ENCODE measurements at places on chromosomes 11 and 22. TPM values are rescaled to one million over a fixed set of nuclear protein-coding genes. Genes with fewer than 3 reads are reported as not detected.
A peak's percentile ranks its signal among the peaks of the same experiment; 100 is the strongest.

Gene CELSR1
- total RNA-seq, result 18.0 TPM

- no peak overlapping the region for H3K4me3 ChIP-seq
- DNase-seq, result no peak
- H3K4me1 ChIP-seq, result peaks cover 6% of the 10 kb centered on the region
- no peaks in the 10 kb centered on the region for H3K27me3 ChIP-seq
- no peaks in the 10 kb centered on the region for H3K36me3 ChIP-seq
- no peak overlapping the region for H3K27ac ChIP-seq
Measured at GRCh38 chr22:49549256-49550140, 278.2 kb downstream of the BRD1 start.

DNA sequence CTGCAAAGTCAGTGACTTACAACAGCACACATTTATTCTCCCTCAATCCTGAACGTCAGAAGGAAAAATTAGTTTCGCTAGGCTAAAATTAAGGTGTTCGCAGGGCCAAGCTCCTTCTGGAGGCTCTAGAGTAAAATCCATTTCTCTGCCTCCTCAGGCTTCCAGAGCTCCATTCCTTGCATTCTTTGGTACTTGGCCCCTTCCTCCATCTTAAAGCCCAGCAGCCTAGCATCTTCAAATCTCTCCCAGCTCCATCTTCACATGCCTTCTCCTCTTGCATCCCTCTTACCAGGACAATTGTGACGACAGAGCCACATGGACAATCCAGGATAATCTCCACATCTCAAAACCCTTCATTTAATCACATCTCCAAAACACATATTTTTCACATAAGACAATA lies 165.0 kb downstream of the GRIA4 start:
- no peaks in the 10 kb centered on the region for H3K27me3 ChIP-seq
- H3K36me3 ChIP-seq, result no peaks in the 10 kb centered on the region
- DNase-seq, result peak; percentile 32
- H3K4me3 ChIP-seq, result no peak overlapping the region
- H3K4me1 ChIP-seq, result no peaks in the 10 kb centered on the region

Gene MS4A6E
- not detected for total RNA-seq

Gene LUZP2
- total RNA-seq, result 1.6 TPM

DNA sequence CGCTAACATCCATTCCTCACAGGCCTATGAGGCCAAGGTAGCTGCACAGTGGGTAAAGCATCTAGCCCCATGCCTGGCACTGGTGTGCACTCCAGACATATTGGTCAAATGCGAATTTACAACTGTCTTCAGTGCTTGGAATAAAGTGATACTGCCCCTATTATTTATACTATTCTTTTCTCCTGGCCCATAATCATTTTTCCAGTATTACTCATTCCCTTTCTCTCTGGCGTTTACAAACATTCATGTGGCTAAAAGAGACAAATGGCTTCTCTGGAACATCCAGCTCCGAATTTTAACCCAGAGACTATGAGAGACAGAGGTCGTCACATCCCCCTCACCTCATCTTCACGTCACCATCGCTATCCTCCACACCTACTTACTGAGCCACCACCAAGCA lies 87.2 kb upstream of the PITPNB start:
- no peaks in the 10 kb centered on the region for H3K36me3 ChIP-seq
- no peaks in the 10 kb centered on the region for H3K27me3 ChIP-seq
- no peak overlapping the region for H3K27ac ChIP-seq
- no peak for DNase-seq
- no peak overlapping the region for H3K4me3 ChIP-seq
- H3K4me1 ChIP-seq, result no peaks in the 10 kb centered on the region

Gene FERMT3
- total RNA-seq, result 0.31 TPM

- H3K4me3 ChIP-seq, result no peak overlapping the region
- peaks cover 25% of the 10 kb centered on the region for H3K4me1 ChIP-seq
- peaks cover 31% of the 10 kb centered on the region for H3K27me3 ChIP-seq
- no peaks in the 10 kb centered on the region for H3K36me3 ChIP-seq
- no peak overlapping the region for H3K27ac ChIP-seq
Measured at GRCh38 chr11:64726211-64726641, 3.2 kb upstream of the NRXN2 start.

DNA sequence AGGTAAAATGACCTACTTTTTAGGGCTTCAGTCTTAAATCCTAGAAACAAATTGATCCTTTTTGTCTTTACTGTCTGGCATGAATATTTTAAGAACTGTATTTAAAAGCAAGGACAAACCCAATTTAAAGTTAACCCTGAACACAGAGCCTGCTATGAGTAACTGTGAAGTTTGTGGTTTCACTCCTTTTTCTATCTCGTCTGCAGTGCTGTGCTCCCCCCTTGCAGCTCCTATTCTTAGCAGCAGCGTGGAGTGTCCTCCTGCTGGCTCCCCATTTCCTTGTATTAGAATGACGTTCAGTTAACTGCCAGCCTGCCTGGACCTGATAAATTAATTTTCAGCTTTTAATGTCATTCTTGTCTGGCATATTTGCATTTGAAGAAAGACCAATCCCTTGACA lies 40.0 kb upstream of the LRRC4C start:
- H3K4me1 ChIP-seq, result peaks cover 37% of the 10 kb centered on the region
- H3K27ac ChIP-seq, result no peak overlapping the region
- DNase-seq, result peak; percentile 8
- no peaks in the 10 kb centered on the region for H3K36me3 ChIP-seq

- H3K27ac ChIP-seq, result no peak overlapping the region
- no peaks in the 10 kb centered on the region for H3K36me3 ChIP-seq
Measured at GRCh38 chr11:128151338-128151737, 436.0 kb downstream of the ETS1 start.

Gene KCNA4
- total RNA-seq, result 1.3 TPM

Gene CBLIF
- not detected for total RNA-seq

GRCh38 chr11:106442032-106442431 lies 364.6 kb downstream of the AASDHPPT start:
- no peaks in the 10 kb centered on the region for H3K36me3 ChIP-seq
- no peak for DNase-seq
- H3K27ac ChIP-seq, result no peak overlapping the region
- no peaks in the 10 kb centered on the region for H3K27me3 ChIP-seq
- H3K4me1 ChIP-seq, result peaks cover under 1% of the 10 kb centered on the region
- no peak overlapping the region for H3K4me3 ChIP-seq

Gene PDE2A
- total RNA-seq, result 0.11 TPM

GRCh38 chr11:110169738-110170137 lies 76.5 kb downstream of the ZC3H12C start:
- no peak overlapping the region for H3K4me3 ChIP-seq
- no peak overlapping the region for H3K27ac ChIP-seq
- no peak for DNase-seq
- peaks cover 4% of the 10 kb centered on the region for H3K4me1 ChIP-seq

- H3K4me1 ChIP-seq, result peaks cover 30% of the 10 kb centered on the region
- peak; percentile 87 for DNase-seq
- no peaks in the 10 kb centered on the region for H3K36me3 ChIP-seq
- H3K4me3 ChIP-seq, result peak within 1 kb of the TSS; percentile 95
Measured at GRCh38 chr22:38755911-38756532, at the start of gene SUN2. SUN2 (minus strand) TSS chr22:38755998; CDS start chr22:38752628, 3,370 bp downstream.

All from neural progenitor cell (in vitro differentiated cells).